ENCODE measurements at places on chromosomes 11 and 22.

GRCh38 chr22:40312050-40312449, 34.2 kb upstream of the ADSL start:
- DNase-seq: no peak

GRCh38 chr22:45238957-45239680, 1.6 kb downstream of the KIAA0930 start:
- DNase-seq: no peak

- DNase-seq: no peak
Observed at GRCh38 chr11:111635706-111636045, 33.4 kb downstream of the SIK2 start.

GRCh38 chr11:22753416-22753815, 76.2 kb downstream of the SVIP start:
- no peak for DNase-seq

- no peak for DNase-seq
Observed at GRCh38 chr11:58772329-58773285, 40.9 kb upstream of the GLYAT start.

- peak; percentile 100 for DNase-seq
Observed at GRCh38 chr22:39520226-39521105, at the start of gene ATF4. ATF4 (plus strand) TSS chr22:39520562; CDS start chr22:39521446, 884 bp downstream.

- no peak for DNase-seq
Observed at GRCh38 chr11:46947399-46948077, 11.0 kb downstream of the CSTPP1 start.

DNA sequence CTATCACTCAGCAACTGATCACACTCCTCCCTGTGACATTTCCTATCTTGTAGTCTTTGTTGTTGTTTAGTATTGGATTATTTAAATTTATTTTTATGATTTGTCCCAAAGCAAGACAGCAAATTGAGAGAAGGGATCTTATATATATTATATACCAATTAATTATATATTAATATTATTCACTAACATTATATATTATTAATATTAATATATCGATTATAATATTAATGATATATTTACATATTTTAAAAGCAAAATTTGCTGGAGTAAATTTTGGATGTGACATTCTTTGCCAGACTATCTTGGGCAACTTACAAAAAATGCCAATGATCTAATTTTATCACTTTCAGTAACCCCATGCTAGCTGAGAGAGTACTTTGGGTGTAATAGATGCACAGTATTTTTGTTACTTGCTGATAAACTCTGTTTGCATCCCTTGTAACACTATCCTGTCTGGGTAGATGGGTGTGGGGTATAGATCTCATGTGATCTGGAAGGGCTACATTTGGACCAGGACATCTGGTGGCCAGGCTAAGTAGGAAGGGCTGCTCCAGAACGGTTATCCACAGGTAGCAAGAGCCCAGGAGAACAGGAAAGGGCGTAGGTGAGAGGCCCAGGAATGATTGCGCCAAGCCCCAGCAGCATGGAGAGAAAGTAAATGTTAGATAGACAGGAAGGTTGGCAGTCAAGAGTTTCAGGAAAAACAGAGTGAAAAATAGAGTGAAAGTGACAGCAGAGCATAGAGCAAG, 608.6 kb upstream of the KIRREL3 start:
- no peak for DNase-seq

DNA sequence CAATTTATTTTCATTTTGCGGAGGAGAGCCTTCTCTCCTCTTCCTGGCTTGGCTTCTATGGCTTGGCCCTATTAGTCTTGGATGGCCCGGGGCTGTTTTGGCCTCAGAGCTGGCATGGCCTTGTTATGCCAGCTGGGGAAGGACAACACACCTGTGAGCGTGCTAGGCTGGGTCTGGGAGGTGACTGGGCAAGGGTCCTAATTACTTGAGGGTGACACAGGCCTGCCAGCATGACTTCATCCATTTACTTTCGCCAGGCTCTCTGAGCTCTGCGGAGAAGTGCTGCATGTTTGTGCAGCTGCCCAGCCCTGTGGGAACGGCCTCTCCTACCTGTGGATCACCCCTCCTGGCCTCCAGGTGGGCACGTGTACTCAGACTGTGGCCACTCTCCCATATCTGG, 153.6 kb downstream of the SNX19 start:
- DNase-seq: no peak

DNA sequence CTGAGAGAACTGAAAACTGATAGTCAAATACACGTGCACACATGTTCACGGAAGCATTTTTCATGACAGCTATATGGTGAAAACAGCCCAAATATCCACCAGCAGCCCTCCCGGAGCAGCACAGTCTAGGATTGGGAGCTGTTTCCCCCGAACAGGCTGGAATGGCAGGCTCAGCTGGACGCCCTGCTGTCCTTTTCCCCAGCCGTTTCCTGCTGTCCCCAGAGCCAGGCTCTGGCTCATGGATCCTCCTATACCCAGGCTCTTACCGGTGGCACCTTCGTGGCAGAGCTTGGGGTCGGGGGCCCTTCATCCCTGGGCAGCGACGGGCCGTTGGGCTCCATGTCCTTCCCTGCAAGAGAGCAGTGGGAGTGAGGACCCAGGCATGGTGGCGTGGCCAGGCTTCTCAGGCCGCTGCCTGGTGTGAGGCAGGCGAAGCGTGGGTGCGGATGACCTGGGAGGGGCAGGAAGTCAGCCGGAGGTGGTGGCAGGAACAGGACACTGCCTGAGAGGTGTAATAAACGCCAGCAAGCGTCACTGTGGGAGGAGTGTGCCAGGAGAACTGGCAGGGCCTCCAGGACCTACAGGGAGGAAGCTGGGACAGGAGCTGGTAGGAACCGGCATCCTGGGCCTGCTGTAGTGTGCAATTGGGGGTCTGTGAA, 38.8 kb downstream of the OSBPL5 start:
- DNase-seq: no peak

DNA sequence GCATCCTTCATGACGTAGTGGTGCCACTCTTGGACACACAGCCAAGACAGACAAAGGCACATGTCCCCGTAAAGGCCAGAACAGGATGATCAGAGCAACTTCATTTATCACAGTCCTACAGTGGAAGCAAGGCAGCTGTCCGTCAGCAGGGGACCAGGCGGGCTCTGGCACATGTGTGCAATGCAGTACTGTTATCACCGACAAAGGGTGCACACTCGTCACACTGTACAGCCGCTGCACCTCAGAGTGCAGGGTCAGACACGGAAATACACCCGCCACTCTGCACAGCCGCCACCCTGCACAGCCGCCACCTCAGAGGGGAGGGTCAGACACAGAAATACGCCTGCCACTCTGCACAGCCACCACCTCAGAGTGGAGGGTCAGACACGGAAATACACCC, 13.4 kb upstream of the IL17REL start:
- no peak for DNase-seq

- DNase-seq: peak; percentile 73
Observed at GRCh38 chr22:24155627-24156140, 25.6 kb upstream of the SUSD2 start.

DNA sequence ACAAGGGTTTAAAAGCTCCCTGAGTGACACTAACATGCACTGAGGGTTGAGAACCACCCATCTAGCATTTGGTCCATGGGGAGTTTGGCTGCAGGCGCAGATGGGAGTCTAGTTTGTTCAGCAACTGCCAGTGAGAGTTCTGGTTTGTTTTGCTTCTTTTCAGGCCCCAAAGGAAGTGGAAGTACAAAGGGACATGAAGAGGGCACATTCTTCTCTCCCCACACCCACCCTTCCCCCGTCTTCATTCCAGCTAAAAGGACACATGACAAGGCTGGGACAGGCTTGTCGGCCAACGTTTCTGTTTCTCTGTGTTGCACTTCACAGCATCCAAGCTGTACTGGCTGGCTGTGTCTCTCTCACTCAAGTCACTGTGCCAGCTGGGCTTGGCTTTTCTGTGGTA, 8.2 kb upstream of the ENDOD1 start:
- no peak for DNase-seq

DNA sequence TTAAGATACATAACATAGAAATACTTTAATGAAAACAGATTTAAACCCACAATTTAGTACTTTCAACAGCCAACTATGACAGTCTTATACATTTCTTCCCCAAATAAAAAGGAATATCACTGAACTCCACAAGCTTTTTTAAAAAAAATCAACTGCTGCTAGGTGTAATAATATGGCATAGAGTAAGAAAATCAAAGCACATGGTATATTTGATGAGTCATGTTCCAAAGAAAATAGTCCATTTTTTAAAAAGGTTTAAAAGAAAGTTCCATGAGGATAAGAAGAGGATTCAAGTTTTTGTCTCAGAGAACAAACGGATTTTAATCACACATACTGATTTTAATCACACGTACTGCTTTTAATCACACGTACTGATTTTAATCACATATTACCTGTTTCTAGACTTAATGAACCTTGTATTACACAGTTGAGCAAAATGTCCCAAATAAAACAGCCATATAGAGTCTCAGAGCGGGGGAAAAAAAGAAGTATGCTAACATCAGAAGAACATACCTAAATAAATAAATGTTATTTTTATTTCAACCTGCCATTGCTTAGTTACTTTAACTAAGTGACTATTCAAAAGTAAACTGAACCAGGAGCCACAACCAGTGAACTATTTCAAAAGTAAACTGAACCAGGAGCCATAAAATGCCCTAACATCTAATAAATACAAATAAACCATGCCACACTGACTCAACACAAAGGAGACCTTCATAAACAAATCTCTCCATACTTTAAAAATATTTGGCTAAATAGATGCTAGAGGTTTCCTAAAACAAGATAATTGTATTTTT, 198.4 kb downstream of the SBF2 start:
- no peak for DNase-seq

GRCh38 chr11:46392421-46393230, 1.1 kb upstream of the CHRM4 start:
- DNase-seq: peak; percentile 85

DNA sequence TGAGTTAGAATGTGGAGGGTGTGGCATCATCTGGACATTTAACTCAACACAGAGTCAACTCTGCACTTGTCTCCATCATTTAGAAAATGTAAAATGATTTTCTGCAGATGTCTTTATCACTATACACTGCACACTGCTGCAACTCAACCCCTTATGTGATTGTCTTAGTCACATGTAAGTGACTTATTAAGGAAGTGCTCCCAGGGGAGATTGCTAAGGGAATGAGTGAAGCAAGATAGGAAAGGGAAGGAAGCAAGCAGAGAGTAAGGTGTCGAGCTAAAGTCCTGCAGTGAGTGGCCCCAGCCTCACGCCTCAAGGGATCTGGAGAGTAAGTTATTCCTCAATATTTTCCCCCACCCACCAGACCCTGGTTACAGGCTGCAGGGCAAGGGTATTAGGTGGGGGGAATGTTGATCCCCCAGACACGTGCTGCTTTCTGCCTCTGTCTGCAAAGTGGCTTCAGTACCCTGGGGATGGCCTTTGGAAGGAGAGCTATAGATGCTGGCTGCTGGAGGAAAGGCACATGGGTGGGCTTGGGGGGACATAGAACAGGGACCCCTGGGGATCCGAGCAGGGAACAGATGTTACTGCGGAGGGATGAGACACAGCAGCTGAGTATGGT, 7.2 kb upstream of the CBX6 start:
- DNase-seq: peak; percentile 1

DNA sequence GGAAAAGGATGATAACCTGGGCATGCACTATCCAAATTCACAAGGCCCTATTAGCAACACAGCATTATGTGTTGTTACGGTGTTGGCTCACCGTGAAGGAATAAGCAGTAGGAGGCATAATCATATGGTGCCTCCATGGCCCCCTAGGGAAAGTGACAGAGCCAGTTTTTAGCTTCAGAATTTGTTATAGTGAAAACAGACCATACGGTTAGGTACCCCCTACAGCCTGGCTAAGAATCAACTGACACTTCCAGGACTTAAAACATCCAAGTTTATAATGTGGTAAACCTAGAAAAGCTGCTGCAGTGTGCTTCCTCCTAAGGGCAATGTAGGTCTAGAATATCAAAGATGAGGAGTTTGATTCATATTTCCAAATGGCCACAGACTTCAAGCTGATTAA, 30.4 kb downstream of the KIF18A start:
- DNase-seq: no peak

DNA sequence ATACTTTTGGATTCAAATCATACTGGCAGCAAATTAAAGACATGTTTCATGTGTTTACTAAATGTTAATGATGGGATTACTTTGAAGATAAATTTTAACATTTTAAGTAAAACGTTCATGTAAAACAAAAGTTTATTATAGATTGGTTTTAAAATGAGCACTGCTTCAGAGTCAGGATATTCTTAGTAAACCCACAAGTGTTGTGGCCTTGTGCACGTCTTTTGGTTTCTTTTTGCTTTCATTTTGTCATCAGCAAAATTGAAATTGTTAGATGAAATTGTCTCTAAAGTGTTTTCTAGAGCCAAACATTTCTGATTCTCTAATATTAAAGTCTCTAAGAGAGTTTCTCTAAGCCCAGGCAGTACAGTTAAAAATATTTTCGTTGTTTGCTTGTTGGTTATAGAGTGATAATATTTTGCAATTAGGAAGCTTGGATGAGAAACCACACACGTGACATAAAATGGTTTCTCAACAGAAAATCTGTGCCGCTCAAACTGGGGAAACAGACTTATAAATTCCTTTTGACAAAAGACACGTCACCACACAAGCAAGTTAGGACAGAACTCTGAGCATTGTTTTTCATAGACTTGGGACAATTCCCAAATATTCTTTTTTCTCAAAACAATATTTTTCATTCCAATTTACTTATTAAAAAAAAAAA, 164.4 kb downstream of the TEAD1 start:
- no peak for DNase-seq

DNA sequence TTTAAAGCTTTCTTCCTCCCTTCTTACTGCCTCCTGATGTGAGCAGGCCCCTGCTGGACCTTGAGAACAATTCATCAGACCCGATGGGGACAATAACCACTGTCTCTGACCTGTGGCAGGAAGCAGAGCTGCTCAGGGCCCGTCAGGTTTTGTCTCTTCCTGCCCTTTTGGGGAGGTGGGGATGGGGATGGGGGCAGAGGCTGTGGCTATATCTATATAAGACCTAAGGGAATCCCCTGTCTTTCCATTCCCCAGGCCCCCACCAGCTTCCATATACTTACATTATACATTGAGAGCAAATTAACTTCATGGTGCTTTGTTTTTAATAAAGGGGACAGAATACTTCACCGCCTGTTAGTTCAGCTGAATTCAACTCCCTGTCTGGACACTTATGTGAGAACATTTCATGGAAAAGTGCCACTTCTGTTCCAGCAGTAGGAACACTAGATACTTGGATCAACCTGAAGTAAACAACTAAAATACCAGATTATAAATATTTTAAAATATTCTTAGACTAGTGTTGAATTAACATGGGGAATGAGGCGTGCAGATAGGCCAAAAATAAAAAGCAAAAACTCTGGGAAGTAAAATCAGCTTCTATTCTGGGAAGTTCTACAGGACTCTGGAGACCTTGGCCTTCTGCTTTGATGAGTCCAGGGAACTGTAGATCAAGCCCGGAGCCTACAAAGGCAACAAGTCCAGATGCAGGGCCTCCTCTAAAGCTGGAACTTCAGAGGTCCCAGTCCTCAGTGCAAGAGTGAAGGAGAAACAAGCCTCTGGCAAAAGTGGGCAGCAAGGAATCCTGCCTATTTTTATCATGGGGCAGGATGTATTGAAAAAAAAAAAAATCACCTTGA, 11.1 kb downstream of the ZP1 start:
- DNase-seq: no peak

Measured in B cell (primary cell).